Activated CD4-positive, alpha-beta T cell treated with anti-CD3 and anti-CD28 coated beads for 1 hour (primary cell): ENCODE measurements at places on chromosomes 3 and 15.

- DNase-seq: no peak
These were observed 38.1 kb upstream of the NMNAT3 start for GRCh38 chr3:139715743-139716360.

DNA sequence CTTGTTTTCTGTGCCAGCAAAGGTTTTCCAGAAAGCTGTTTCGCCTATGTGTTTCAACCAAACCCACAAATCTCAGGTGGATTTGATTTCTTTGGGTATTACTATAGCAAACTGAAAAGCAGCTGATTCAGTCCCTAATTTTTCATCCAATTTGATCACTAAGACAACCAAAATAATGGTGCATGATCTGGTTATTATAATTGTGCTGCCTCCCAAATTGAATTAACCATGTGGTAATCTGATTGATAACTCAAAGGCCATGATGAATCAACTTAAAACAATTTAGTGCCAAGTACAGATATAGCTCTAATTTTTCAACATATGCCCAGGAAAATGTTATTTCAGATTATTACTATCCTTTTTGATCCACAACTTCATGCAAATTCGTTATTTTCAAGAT is 30.6 kb downstream of the PRTG start:
- DNase-seq: no peak

DNA sequence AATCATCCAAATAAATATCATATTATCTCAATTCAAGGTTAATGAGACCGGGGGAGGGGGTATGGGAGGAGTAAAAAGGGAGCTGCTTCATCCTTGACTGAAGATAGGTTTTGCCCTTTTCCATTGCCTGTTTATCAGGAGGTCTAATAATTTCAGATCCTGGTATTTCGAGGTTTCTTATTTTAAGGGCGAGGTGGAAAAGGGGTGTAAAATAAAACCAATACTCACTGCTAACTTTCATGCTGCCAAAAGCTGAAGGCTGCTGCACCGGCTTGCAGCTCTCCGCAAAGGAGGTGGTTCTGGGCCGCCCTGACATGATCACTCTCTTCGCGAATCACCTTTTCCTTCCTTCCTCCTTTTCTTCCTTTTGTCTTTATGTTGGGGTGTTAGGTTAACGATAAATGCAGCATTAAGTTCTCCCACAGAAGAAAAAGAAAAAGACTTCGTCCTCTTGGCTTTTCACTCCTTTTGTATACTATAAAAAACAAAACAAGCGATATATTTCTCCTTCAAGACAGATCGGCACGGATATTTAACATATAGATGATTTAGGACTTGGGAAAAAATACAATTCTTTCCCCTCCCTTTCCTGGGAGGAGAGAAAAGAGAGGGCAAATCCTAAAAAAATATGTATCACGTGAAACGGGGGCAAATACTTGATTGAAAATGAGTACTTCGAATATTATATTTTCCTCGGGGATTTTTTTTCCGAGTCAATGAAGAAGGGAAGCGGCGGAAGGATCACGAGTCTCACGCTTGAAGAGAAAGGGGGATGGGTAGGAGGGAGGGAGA is 932 bp downstream of the GSK3B start:
- DNase-seq: no peak

- no peak for DNase-seq
These were observed 6.6 kb downstream of the GRIP2 start for GRCh38 chr3:14533457-14533958.

DNA sequence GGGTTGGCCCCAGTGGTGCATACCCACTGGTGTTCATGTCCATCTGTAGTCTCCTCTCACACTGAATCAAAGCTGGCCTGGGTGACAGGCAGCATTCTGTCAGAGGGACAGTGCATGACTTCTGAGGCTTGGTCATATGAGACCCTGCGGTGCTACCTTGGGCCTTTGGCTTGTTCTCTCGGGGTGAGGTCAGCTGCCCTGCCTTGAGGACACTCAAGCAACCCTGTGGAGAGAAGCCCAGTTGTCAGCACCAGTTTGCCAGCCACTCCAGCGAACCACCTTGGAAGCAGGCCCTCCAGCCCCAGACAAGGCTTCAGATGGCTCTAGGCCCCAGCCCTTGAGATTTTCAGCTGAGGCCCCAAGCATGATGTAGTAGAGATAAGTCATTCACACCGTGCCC is 16.9 kb upstream of the RAB7A start:
- DNase-seq: no peak

GRCh38 chr3:76990606-76991005 is 49.3 kb upstream of the ROBO2 start:
- DNase-seq: no peak

DNA sequence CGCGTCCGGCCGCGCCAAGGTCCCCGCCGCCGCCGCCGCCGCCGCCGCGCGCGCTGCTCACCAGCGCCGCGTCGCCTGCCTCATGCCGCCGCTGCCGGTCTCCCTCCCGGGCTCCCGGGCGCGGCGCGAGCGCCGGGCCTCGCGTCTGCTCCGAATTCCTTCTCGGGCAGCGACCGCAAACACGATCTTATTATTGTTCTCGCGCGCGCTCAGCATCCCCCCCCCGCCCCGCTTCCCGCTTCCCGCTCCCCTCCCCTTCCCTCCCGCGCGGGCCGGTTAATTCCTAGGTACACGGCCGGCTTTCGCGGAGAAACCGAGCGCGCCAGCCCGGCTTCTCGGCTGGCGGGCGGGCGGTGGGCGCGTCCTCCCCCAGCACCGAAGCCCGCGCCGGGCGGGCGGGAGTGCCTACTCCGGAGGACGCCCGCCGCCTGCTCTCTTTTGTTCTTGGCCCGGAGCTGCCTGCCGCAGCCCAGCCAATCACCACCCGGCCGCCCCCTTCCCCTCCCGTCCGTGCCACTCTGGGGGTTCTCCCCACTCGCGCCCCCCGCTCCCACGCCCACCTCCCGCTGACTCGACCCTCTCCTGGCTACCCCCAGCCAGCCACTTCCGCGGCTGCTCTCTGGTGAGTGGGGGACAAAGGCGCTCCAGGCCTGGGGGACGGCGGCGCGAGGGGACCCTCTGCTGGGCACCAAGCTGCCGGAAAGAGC is at the start of gene HDGFL3:
HDGFL3 (minus strand) TSS at position 164 of the 707 bp plus-strand sequence. CDS start 409 bp downstream, outside the sequence.
- no peak for DNase-seq

- DNase-seq: no peak
These were observed 122.0 kb upstream of the RARB start for GRCh38 chr3:25306066-25306465.

DNA sequence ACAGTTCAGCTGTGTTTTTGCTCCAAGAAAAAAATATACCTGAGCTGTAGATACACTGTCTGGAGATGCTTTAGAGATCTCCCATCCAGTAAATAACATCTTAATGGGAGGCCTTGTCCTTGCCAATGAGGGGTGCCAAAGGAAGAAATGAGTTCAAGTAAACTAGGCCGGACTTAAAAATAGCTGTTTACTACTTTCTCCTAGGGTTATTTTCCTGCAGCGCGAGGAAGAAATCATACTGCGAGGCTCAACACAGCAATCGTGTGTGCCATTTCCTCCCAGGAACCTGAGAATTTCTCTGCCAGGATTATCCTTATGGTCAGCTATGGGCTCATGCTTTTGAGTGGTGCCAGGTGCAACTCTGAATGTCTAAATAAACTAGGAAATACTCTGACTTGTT is 71.9 kb downstream of the CMTM8 start:
- no peak for DNase-seq
